ENCODE measurements at places on chromosomes 1 and 21. TPM values are rescaled to one million over a fixed set of nuclear protein-coding genes. Genes with fewer than 3 reads are reported as not detected.
A peak's percentile ranks its signal among the peaks of the same experiment; 100 is the strongest.

- DNase-seq = no peak
Observed at GRCh38 chr1:212974711-212975110, 24.4 kb downstream of the VASH2 start.

The SPATA45 gene
- not detected for total RNA-seq

GRCh38 chr1:149936170-149936991 lies at the start of gene MTMR11:
Gene MTMR11 (minus strand): TSS chr1:149936879. CDS start chr1:149936647, 232 bp downstream.
- DNase-seq = peak; percentile 42

The ADORA3 gene
- total RNA-seq = not detected

DNA sequence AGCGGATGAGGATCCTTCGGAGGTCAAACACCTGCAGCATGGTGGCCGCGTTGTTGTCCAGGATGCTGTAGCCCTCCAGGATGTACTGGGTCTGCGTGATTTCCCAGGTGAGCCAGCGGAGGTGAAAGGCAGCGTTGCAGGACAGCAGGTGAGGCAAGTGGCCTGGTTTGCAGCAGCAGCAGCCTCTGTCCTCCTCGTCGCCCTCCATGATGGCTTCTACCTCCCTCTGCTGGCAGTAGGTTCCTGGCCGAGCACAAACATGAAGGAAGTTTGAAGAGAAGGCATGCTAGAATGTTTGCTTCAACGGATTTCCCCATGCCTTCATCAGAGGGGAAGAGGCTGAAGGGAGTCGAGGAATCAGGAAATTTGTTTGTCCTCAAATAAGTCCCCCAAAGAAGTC lies 74.7 kb downstream of the NTPCR start:
- DNase-seq = peak; percentile 63

- no peak for DNase-seq
Observed at GRCh38 chr1:119531606-119532323, 24.8 kb downstream of the HSD3B1 start.
